Activated T-cell treated with anti-CD3 and anti-CD28 coated beads, Interleukin-2, amount 50 U/mL, for 1 hour (primary cell): ENCODE measurements at places on chromosomes 12 and 14.

GRCh38 chr14:105398044-105398725, at the start of gene TEX22:
Gene TEX22, plus strand, starts transcription at chr14:105398538. Its CDS starts 803 bp downstream, at chr14:105399341.
- DNase-seq, result peak; percentile 90

DNA sequence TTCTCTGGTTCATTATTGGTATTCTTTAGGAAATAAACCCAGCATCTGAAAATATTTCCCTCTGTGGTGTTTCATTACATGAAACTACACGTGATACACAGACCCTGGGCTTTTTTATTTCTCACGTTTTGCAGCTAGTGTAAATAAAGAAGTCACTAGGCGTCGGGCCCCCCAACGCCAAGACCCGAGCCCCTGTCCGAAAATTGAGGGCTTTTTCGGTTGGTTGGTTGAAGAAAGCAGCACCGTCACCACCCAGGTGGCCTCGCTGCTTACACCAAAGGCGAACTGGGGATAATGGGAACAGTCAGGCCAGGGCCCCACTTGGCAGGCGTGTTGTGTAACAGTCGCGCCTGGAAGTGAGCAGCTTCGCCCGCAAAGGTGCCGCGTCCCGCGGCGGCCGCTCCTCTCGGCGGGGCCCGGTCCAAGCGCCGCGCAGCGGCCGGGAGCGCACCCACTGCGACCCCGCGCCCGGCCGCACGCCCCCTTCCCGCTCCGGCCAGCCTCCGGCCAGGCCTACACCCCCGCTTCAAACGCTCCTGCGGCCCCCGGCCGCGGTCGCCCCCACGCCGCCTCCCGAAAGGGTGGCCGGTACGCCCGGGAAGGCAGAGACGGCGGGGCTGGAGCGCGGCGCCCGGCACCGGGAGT, 1.2 kb downstream of the DUSP16 start:
- DNase-seq, result peak; percentile 74

- no peak for DNase-seq
Observed at GRCh38 chr12:111238075-111238734, 130.7 kb downstream of the PHETA1 start.

DNA sequence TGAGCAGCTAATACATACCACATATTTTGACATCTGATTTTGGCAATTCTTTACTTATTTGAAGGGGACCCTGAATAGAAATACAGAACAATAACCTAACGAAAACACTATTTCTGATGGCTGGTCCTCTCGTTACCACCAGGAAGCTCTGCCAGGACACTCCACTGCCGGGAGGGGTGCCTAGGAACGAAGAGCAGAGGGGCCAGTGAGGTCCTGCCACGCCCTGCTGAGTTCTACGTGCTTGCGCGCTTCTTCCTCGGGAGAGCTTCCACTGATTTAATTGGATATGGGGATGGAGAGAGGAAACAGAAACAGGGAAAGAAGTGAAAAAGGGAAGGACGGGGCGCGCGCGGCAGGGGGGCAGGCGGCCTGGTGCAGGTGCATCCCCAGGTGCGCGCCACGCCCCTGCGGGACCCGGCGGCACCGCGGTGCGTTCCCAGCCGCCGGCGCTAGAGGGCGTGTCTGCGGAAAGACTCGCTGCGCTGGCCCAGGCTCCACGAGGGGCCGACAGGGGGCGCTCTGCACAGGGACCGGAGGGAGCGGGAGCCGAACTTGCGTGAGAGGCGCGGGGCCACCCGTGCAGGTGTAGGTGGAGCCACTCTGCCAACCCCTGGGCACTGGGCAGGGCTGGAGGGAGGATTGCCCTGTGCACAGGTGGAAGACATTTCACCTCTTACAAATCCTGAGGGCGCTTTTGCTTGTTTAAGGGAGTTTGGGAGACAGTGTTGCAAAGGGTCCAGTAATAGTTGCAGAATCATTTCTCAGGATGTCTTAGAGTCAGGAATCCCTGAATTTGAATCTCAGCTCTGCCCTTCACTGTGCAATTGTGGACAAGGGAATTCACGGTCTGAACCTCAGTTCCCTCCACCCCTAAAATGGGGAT, 986.3 kb upstream of the TMEM132C start:
- peak; percentile 60 for DNase-seq

GRCh38 chr14:100034961-100035500, 30.2 kb upstream of the EVL start:
- no peak for DNase-seq

DNA sequence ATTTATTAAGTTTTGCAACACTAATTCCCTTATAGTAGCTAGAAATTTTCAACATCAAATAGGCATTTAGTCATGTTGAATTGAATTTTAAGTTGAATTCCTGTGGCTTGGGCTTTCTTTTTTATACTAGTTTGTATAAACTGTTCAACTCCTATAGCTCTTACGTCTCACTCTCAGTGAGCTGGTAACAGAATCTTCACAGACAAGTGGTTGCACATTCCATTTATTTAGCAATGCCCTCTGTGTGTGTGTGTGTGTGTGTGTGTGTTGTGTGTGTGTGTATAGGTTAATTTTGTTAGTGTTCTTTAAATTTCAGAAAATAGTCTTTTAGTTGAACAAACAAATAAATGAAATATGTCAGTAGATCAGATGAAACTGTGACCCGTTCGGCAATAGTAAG, 425.0 kb downstream of the NPAS3 start:
- DNase-seq, result no peak
